ENCODE measurements at places on chromosomes 4 and X. TPM values are rescaled to one million over a fixed set of nuclear protein-coding genes. Genes with fewer than 3 reads are reported as not detected.

Gene KCTD8
- polyA plus RNA-seq: not detected

DNA sequence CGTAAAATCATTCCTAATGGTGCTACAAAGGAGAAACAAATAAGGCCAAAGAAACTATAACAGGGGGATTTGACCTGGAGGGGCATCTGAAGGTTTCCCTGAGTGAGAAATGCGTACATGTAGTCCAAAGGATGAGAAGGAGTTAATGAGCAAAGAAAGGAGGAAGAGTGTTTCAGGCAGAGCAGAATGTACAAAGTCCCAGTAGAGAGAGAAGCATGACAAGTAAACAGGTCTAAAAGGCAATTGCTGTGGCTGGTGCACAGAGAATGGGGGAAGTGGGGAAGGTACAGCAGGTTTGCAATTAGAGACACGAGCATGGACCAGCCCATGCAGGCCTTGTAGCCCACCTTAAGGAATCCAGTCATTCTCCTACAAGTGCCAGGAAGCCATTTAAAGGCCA lies 145.5 kb downstream of the TSPAN5 start:
- DNase-seq: no peak
- H3K4me3 ChIP-seq: no peak overlapping the region
- no peak overlapping the region for H3K27ac ChIP-seq
- peaks cover under 1% of the 10 kb centered on the region for H3K4me1 ChIP-seq

DNA sequence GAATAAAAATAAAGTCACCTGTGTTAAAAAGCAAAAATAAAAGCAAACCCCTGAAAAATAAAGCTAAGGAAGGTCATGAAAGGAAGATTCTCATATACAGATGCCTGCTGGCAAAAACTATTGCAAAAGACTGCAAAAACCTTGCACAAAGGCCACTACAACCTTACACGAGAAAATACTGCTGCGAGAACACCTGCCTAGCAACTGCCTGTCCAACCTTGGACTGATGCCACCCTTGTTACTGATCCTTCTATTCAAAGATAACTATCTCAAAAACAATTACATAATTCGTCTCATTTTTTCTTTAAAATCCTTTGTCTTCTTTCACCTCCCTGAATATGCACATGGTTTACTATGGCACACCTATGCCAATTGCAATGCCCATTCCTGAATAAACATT lies 49.6 kb downstream of the SLC2A9 start:
- H3K27ac ChIP-seq: no peak overlapping the region
- H3K4me1 ChIP-seq: peaks cover 7% of the 10 kb centered on the region
- H3K36me3 ChIP-seq: no peaks in the 10 kb centered on the region
- DNase-seq: no peak

Gene BMPR1B
- not detected for polyA plus RNA-seq

DNA sequence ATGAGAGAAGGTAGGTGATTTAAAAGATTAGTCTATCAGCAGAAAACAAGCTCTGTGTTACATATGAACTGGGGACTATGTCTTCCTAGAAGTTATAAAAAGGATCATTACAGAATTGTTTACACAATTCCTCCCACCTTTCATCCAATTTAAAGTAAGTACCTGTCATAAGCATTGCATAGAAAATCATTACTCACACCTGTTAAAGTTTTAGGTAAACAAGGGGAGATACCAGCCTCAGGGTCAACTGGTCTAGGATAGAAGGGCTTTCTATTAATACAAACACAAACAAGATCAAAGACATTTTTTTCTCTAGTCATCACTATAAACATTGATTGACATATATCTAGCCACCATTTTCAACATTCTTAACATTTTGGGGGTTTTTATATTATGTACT lies 333.9 kb downstream of the ARHGAP24 start:
- peaks cover 17% of the 10 kb centered on the region for H3K36me3 ChIP-seq
- no peaks in the 10 kb centered on the region for H3K4me1 ChIP-seq
- no peak for DNase-seq
- H3K27me3 ChIP-seq: no peaks in the 10 kb centered on the region
- no peak overlapping the region for H3K4me3 ChIP-seq

GRCh38 chrX:150940844-150941495 lies 42.2 kb upstream of the HMGB3 start:
- DNase-seq: no peak
- H3K4me1 ChIP-seq: no peaks in the 10 kb centered on the region
- H3K36me3 ChIP-seq: no peaks in the 10 kb centered on the region
- no peak overlapping the region for H3K27ac ChIP-seq

DNA sequence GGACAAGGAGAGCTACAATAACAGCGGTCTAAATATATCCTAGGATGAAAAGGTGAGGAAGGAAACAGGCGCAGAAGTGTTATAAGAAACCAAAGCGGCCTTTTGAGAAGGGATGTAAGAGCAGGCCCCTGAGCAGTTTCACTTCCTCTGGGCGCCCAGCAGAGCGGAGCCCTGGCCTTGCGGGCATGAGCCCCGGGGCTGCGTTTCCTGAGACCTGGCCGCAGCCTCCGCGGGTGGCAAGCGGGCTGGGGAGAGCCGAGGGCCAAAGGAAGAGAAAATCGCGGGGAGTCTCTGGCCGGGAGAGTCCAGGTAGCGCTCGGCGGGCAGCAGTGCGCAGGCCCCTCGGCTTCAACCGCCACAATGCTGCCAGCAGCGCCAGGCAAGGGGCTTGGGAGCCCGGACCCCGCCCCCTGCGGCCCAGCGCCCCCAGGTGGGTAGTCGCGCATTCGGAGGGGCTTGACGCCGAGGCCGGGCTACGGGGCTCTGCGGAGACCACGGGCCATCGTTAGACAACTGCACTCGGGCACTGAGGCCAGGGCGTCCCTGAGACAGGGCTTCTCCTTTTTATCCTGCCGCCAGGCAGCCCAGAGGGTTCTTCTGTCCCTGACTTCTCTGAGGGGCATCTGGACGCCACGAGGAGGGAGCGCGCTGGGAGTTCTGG lies at the start of gene BANK1:
BANK1 (plus strand) TSS at position 210 of the 661 bp plus-strand sequence; CDS start at position 361, 151 bp downstream.
- H3K27me3 ChIP-seq: no peaks in the 10 kb centered on the region
- DNase-seq: peak; percentile 95
- peak within 1 kb of the TSS; percentile 95 for H3K27ac ChIP-seq

Gene ATRX
- polyA plus RNA-seq: 19.3 TPM

GRCh38 chrX:11664211-11665167 lies 1.2 kb downstream of the ARHGAP6 start:
- H3K27ac ChIP-seq: no peak overlapping the region
- peaks cover 2% of the 10 kb centered on the region for H3K27me3 ChIP-seq
- no peak overlapping the region for H3K4me3 ChIP-seq
- peak; percentile 2 for DNase-seq

GRCh38 chrX:116318672-116319071 lies 117.7 kb upstream of the SLC6A14 start:
- H3K4me1 ChIP-seq: no peaks in the 10 kb centered on the region
- H3K27ac ChIP-seq: no peak overlapping the region
- H3K36me3 ChIP-seq: no peaks in the 10 kb centered on the region

Gene FAM133A
- polyA plus RNA-seq: not detected

DNA sequence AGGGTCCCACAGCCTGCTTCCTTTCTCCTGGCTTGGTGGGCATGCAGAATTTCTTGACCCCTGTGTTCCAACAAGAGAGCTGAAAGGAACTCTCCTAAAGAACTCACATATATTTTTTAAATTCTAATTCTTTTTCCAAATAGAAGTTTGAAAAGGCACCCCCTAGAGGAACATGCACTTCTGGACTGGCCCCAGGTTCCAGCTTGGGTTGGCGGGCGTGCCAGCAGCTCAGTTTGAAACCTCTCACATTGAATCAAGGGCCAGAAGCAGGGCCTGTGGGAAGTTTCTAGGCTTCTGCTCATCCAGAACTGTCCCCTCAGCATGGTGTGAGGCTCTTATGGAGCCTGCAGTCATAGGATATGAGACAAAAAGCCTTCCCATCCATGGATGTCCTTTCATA lies 132.6 kb downstream of the ATG4A start:
- H3K36me3 ChIP-seq: no peaks in the 10 kb centered on the region
- no peak overlapping the region for H3K27ac ChIP-seq
- H3K27me3 ChIP-seq: no peaks in the 10 kb centered on the region
- no peaks in the 10 kb centered on the region for H3K4me1 ChIP-seq

GRCh38 chr4:29405116-29405515 lies 1315.1 kb upstream of the PCDH7 start:
- no peak overlapping the region for H3K4me3 ChIP-seq
- H3K36me3 ChIP-seq: no peaks in the 10 kb centered on the region
- no peak overlapping the region for H3K27ac ChIP-seq
- no peaks in the 10 kb centered on the region for H3K4me1 ChIP-seq

DNA sequence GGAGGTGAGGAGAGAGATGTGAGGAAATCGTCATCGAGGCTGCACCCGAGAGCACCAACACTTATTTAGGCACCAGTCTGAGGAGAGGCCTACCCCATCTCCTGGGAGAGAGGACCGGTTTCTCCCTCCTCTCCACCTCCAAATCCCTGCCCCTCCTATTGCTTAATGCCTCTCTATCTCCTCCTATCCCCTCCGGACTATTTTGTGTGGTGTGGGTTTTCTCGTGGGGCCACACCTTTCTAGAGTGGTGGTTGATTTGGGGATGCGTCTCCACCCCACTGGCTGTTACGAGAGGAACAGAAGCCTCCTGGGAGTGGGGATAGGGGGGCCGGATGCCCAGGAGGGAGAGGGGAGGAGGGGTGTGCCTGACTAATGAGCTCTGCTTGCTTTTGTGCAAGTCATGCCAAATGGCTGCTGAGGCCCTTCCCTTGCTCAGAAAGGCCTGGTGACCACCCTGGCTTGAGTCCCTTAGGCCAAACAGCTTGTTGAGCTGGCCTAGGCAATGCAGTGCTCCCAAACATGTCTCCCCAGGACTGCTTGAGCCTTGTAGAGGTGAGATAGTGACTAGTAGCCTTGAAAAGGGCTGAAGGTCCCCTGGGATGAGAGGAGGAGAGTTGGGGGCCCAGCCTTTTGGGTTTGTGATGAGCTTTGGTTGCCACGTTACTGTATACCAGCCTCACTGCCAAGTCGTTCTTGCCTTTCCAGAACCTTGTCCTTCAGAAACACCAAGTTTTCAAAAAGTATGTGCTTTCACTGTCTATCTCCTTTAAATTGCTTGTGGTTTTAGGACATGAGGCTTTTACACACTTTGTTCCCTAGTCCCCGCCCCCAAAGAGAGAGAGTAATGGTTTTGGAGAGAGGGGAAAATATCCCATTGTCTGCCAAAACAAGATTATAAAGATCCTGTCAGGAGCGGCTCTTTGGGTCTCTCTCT lies 1.2 kb downstream of the MSN start:
- peaks cover 2% of the 10 kb centered on the region for H3K36me3 ChIP-seq
- H3K4me1 ChIP-seq: peaks cover 40% of the 10 kb centered on the region
- peak; percentile 45 for DNase-seq
- H3K27me3 ChIP-seq: no peaks in the 10 kb centered on the region

- no peaks in the 10 kb centered on the region for H3K36me3 ChIP-seq
- no peak overlapping the region for H3K27ac ChIP-seq
- H3K4me1 ChIP-seq: peaks cover 30% of the 10 kb centered on the region
- no peak overlapping the region for H3K4me3 ChIP-seq
Observed at GRCh38 chrX:9535101-9535500, 70.2 kb downstream of the TBL1X start.

Gene TLR10
- polyA plus RNA-seq: 24.9 TPM

Gene ETNPPL
- not detected for polyA plus RNA-seq

Gene FGFBP2
- 2.2 TPM for polyA plus RNA-seq

Gene F11
- 0.06 TPM for polyA plus RNA-seq

DNA sequence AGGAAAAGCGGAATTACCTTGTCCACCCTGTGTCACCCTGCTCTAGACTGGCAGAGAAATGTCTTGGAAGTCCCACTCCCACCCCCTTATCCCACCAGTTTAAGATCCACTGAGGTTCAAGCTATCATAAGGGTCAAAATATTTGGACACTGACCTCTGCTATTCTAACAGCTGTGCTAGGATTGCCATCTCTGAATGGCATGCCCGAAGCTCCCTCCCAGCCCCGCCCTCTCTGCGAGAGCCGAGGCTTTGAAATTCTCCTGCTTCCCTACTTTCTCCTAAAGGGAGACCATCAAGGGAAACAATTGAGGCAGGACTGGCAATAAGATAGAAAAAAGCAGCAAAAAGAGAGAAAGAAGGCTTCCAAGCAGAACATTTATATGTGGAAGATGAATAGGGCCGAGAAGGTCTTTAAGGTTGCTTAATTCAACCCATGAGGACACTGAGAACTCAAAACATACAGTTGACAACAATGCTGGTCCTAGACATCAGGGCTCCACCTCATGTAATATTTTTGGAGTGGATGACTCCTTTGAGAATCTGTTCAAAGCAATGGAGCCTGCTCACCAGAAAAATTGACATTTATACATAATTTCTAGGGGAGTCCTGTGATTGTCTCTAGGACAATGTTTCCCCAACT lies 338.7 kb upstream of the F9 start:
- DNase-seq: no peak
- H3K4me3 ChIP-seq: no peak overlapping the region
- H3K36me3 ChIP-seq: no peaks in the 10 kb centered on the region
- H3K27me3 ChIP-seq: no peaks in the 10 kb centered on the region

GRCh38 chrX:18668071-18668835 lies 3.7 kb downstream of the RS1 start:
- H3K4me1 ChIP-seq: peaks cover 10% of the 10 kb centered on the region
- no peak for DNase-seq
- no peaks in the 10 kb centered on the region for H3K27me3 ChIP-seq
- H3K36me3 ChIP-seq: no peaks in the 10 kb centered on the region
- no peak overlapping the region for H3K27ac ChIP-seq
- no peak overlapping the region for H3K4me3 ChIP-seq

Gene CPEB2
- polyA plus RNA-seq: 3.2 TPM

DNA sequence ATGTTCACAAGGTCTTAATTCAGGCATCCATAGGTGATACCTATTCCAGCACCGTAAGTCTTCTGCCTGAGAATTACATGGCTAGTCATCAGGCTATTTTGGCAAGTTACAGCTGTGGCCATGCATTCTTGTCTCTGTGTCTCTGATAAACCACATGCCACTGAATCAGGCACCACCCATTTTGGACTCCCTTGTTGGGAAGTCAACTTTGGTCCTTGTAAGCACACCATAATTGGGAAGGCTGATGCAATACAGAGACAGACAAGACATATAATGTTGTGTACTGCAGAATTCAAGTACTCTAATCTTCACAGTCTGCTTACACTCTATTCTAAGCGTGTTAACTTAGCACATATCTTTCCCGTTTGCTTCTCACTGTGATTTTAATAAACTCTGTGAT lies 483.7 kb upstream of the FTHL17 start:
- no peak for DNase-seq

GRCh38 chrX:134551376-134552048 lies 91.5 kb downstream of the HPRT1 start:
- H3K27ac ChIP-seq: no peak overlapping the region
- H3K4me3 ChIP-seq: no peak overlapping the region
- no peaks in the 10 kb centered on the region for H3K36me3 ChIP-seq
- DNase-seq: no peak
- peaks cover 24% of the 10 kb centered on the region for H3K4me1 ChIP-seq

DNA sequence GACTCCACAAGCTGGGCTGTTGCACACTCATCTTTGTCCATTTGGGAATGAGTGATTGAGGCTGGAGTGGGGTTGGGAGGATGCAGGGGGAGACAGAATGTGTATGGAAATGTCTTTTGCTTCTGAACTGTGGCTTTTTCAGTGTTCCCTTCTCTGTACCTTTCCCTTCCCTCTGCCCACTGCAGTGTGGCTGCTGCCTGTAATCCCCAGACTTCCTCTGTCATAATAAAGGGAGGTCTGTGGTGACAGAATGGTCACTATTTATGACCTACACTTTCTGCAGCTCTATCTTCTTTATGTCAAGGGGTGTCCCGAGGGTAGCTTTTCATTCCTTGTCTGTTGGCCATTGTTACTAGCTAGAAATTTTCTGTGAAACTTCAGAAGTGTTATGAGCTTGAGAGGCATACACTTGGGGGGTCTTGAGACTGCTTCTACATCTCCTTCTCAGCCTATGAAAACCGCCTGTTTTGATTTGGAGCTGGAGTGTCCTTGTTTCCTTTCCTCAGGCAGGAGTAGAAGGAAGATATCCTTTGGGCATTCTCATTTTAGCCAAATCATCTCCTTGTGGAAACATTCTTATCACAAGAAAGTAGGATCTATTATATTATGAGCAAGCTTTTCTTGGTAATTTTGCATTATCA lies 63.0 kb downstream of the ANK2 start:
- H3K4me1 ChIP-seq: no peaks in the 10 kb centered on the region
- no peak overlapping the region for H3K27ac ChIP-seq
- no peaks in the 10 kb centered on the region for H3K36me3 ChIP-seq
- no peak for DNase-seq
- no peak overlapping the region for H3K4me3 ChIP-seq
